ACHN (cell line): ENCODE measurements at places on chromosomes 3 and 15.

- no peak for DNase-seq
These were observed 70.3 kb upstream of the ARL8B start for GRCh38 chr3:5051772-5052171.

- DNase-seq, result no peak
These were observed 837.8 kb downstream of the DIPK2A start for GRCh38 chr3:144809380-144809779.

DNA sequence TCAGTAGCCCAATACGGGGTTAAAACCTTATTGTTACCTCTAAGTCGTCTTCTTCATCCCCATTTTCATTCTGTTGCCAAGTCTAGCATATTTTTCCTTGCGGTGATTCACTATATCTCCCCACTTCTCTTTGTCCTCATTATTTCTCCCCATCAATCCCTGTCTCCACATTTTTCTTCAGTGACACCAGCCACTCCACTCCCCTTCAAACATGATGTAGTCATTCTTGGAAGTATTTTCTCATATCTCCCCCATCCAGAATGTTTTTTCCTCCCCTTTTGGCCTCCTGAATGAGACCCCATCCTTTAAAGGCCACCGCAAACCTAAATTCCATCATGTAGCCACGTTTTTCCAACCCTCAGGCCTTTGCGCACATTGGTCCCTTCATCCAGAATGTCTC, 105.9 kb downstream of the TOP2B start:
- DNase-seq, result no peak

DNA sequence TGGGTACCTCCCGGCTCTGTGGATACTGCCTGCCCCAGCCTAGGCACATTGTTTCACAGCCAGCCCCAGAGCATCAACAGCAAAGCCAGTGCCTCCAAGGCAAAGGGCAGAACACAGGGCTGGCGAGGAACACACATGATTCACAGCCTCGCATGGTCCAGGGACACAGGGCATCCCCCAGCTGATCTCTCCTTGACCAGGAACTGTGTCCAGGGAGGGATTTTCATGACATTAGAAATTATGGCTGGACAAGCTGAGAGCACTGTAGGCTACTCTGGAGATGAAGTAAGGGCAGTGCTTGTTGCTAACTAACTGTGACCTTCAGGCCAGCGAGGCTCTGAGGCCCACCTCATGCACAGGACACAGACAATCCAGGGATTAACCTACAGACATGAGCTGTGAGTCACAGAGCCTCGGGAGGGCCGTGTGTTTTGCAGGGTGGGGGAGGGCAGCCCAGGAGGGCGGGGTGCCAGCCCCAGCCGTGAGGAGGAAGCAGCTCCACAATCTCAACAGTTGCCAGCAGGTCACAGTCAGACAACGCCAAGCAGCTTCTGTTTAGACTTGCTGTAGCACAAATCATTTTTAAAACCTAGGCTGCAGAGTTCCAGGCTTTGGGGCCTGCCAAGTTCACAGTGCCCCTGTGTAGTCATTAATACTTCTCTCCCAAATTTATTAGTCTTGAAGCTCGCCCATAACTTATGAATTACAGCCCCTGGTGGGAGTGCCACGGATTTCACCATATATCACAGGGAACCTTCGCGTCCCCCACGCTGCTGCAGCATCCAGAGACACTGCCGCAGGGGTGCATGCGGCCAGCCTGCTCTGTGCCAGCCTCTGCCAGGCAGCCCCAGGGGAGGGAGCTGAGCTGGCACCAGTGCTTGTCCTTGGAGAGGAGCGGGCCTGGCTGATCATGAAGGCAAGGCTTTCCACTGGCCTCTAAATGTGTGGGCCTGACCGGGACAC, 114.7 kb downstream of the ETFA start:
- DNase-seq, result peak; percentile 69

DNA sequence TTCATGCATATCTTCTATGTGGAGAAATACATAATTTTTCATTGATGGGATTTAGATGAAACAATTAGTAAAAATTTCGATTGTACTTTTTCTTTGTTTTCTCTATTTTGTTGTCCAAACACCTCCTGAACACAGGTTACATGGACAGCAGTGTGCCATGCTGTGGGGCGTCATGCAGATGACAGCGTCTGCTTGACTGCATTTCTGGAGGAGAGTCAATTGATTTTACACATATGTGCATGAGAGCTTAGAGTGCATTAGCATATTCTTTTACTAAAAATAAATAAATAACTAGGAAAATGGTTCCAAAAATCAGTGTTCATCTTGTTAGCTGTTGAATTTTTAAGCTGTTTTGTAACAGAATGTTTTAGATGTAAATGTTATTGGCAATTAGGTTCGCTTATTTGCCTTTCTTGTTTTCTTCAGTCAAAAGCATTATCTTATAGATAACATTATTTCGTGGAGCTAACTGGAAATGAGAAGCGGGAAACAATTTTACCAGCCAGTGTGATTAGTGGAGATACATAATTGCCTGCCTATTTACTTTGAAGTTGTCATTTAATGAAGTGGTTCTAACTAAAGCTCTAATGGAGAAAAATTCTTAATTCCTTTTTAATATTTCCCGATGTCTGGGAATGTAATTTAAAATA, 82.7 kb upstream of the VGLL3 start:
- DNase-seq, result no peak

DNA sequence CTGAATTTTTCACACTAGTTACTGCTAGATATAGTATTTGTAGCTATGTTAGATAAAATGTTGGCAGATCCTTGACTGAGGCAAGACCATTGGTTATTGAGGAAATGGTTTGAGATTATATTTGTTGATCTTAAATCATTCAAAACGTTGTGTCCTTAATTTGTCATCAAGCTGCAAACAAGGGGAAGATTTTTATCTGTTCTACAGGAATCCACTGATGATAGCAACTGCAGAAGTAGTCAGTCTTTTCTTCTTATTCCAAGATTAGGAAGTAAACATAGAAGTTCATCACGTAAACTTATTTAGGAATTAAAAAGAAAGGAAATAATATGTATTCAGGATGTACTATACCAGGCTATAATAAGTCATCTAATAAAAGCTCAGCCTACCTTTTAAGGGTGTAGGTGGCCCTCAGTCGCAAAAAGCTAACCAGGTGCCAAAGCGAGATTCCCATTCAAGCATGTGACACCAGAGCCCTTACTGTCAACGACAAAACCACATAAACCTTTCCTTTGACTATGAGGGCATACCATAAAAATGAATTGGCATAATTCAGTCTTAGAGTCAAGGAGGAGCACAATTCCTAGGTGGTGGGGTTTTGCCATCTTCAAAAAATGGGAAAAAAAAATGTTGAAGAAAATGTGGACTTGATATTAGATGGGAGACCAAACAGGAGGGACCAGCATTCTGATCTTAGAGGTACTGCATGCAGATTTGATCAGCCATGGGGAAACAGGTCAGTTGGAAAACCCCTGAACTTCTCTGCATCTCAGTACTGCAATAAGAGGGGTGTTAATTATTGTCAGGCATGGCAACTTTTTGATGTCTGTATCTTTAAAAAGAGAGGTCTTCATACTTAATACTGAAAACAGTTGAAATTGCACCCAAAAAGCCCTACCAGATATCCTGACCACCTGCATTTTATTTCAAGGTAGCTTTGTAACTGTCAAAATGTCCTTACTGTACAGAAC, 212.5 kb upstream of the UBE2E1 start:
- no peak for DNase-seq

DNA sequence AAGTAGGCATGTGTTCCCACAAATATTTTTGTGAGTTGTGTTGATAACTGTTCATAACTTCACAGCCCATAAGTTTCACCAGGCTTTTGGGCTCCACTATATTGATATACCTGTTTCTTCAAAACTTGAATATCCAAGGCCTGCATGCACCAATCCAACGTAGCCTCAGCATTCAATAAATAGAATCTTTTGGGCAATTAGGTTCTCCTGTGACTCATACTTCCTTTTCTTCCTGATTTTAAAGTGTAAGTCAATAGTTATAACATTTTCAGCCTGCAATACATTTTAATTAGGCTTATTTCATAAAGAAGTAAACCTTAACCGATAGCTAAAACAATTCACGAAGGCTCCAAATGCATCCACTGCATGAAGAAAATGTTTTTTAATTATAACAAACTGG, 97.8 kb upstream of the SPRED1 start:
- no peak for DNase-seq

DNA sequence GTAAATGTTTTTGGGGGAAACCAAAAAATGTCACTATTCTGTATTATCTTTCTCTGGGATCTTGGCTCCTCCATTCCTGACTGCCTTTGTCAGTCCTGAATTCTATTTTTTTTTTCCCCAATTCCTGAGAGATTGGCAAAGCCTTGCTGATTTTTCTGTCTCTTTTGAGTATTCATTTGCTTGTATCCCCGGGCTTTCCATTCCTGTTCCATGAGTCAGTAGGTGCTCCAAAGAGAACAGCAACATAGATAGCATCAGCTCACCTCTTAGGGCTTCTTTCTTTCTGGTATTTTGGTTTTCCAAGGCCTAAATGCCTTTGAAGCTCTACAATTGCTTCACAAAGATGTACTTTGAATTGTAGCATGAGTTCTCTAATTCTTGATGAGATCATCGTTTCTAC, 271.7 kb upstream of the LRRC3B start:
- DNase-seq, result no peak

- DNase-seq, result no peak
These were observed 27.6 kb downstream of the TBC1D2B start for GRCh38 chr15:78049691-78050440.

GRCh38 chr3:107958146-107958545, 132.7 kb downstream of the CD47 start:
- DNase-seq, result no peak
